Thymus (tissue), 14 donors: ENCODE measurements at places on chromosomes 6 and 20.

GRCh38 chr6:152636609-152637295 is 410 bp downstream of the SYNE1 start:
- no peak for DNase-seq

DNA sequence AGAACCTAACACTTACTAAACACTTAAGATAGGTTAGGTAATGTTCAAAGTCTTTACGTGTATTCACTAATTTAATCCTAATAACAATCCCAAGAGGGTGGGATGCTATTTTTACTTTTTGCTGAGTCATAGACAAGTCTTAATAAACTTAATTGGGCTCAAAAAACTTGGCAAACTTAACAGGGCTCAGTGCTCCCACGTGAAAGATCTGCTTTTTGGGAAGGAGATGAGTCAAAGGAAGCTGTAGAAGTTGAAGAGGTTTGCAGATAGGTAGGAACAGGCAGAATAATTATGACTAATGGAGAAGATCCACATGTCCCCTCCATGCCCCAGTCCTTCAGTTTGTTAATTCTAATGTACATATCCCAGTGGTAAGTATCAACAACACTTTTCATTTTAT is 44.5 kb upstream of the STMND1 start:
- DNase-seq: no peak

DNA sequence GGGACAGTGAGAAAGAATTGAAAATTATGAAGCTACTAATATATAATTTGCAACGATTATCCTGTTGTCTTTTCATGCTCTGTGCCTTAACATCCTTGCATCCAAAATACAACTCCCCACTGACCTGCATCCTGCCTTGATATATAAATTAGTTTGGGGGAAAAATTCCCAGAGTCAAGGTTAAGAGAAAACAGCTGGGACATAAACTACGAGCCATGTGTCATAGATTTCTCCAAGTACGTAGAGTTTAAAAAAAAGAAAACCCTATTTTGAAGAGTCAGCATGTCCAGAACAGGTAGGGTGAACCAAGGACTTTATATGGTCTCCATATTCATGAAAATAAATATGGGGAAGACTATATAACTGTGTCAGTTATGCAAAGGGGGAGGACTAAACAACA is 123.8 kb upstream of the MARCKS start:
- DNase-seq: no peak

DNA sequence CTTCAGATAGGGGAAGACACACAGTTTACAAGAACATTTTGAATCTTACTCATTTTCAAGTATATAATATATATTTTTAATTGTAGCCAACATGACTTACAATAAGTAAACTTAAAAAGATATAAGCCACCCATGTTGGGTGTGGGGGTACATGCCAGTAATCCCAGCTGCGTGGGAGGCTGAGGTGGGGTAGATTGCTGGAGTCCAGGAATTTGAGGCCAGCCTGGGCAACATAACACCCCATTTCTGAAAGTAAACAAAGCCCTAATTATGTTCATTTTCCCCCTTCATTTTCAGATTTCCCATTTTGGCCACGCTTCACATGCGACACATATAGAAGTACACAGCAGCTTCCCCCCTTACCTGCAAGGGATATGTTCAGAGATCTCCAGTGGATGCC is 30.5 kb downstream of the SERPINB6 start:
- DNase-seq: no peak

GRCh38 chr6:88374553-88374952 is 208.4 kb upstream of the CNR1 start:
- DNase-seq: no peak

GRCh38 chr6:40505191-40505810 is 81.9 kb downstream of the LRFN2 start:
- no peak for DNase-seq

- DNase-seq: peak; percentile 60
These were observed 5.2 kb upstream of the BPIFA3 start for GRCh38 chr20:33211817-33212424.

DNA sequence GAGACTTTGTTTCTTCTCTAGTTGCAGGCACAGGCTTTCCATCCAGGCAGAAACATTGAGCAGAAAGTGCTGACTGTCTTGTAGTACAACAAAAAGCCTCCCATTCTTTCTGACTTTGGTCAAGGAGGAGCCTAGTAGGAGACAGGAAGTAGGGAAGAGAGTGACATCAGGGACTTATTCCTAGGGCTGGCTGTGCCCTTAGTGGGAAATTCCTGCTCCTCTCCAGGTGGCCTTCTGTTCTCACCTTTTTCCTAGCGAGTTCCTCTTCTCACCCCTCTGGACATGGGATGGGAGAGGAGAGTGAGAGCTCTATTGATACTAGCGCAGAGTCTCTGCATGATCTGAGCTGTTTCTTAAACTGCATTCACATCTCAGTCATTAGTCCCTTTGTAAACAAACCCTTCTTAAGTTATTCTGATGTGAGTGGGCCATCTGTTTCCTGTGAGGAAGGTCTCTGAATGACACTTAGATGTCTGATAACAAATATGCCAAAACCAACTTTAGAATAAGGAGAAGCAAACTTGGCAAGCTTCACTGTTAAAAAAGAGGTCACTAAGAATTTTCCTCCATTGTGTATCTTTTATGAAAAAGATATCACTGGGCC is 455.0 kb downstream of the GJA1 start:
- DNase-seq: no peak

GRCh38 chr6:106630366-106630765 is 988 bp downstream of the QRSL1 start:
- DNase-seq: peak; percentile 20

GRCh38 chr6:158605266-158605878 is 39.2 kb downstream of the DYNLT1 start:
- no peak for DNase-seq

GRCh38 chr6:34497411-34497810 is 31.5 kb downstream of the PACSIN1 start:
- no peak for DNase-seq

GRCh38 chr20:24808616-24809015 is 140.5 kb upstream of the CST7 start:
- DNase-seq: no peak

- DNase-seq: no peak
These were observed 35.7 kb downstream of the EPB41L2 start for GRCh38 chr6:131027326-131027725.

GRCh38 chr20:10662661-10663458 is 10.9 kb downstream of the JAG1 start:
- no peak for DNase-seq

- DNase-seq: no peak
These were observed 6.0 kb downstream of the PCMT1 start for GRCh38 chr6:149755300-149756260.

GRCh38 chr6:136920671-136921380 is 1.3 kb upstream of the SLC35D3 start:
- no peak for DNase-seq

DNA sequence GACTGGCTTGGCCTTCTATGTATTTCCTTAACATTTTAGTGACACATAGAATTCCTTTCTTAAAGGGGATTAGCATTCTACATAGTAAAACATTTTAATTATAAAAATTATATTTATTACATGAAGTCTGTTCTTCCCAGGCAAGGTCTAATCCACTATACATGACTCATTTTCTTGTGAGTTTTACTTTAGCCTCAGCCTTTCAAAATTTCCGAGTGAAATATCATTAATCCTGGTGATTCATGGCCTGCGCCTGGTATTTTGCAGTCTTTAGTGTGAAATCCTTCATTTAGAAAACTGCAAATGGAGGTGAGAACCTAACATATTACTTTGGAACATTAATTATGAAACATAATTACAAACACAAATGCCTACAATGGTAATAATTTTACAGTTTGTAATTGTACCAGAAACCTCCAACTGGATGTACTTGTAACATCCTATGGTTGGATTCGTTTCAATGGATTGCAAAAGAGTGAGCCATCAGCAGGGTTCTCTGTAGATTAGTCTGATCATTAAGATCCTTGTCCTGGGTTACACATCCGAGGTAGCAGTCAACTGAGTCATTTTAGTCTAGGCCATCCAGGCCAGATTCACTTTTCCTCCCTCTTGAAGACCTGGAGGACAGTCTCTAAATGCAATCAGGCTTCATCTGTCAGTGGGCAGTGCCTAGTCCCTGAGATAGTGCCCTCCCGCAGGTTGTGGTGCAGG is 272.0 kb downstream of the PACRG start:
- no peak for DNase-seq

- no peak for DNase-seq
These were observed 47.0 kb downstream of the COL19A1 start for GRCh38 chr6:69913361-69913760.

DNA sequence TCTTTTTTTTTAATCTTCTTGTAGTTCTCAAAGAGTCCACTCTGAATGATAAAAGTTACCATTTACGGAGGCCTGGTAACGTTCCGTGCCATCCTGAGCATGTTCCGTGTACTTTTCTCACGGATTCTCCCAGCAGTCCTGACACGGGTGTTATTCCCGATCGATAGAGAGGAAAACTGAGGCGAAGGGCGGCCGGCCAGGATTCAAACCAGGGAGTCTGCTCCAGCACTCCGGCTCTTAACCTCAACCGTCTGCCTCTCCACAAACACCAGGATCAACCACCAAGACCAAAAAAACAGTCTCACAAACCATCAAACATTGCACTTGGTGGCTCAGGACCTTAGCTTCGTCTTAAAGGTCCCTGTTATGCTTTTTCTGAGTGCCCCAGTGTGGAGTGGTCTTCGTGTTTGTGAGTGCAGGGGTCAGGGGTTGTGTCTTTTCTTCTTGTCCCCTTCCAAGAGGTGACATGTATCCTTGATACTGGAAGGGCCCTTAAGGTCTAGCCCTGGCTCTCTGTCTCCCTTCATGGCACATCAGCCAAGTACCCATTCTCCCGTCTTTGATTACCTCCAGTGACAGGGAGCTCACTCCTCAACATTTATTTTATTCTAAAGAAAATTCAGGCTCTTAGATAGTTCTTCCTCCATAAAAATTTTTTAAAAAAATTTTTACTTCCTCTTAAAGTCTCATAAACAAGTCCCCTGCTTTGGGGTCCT is 35.1 kb downstream of the SRC start:
- DNase-seq: no peak

DNA sequence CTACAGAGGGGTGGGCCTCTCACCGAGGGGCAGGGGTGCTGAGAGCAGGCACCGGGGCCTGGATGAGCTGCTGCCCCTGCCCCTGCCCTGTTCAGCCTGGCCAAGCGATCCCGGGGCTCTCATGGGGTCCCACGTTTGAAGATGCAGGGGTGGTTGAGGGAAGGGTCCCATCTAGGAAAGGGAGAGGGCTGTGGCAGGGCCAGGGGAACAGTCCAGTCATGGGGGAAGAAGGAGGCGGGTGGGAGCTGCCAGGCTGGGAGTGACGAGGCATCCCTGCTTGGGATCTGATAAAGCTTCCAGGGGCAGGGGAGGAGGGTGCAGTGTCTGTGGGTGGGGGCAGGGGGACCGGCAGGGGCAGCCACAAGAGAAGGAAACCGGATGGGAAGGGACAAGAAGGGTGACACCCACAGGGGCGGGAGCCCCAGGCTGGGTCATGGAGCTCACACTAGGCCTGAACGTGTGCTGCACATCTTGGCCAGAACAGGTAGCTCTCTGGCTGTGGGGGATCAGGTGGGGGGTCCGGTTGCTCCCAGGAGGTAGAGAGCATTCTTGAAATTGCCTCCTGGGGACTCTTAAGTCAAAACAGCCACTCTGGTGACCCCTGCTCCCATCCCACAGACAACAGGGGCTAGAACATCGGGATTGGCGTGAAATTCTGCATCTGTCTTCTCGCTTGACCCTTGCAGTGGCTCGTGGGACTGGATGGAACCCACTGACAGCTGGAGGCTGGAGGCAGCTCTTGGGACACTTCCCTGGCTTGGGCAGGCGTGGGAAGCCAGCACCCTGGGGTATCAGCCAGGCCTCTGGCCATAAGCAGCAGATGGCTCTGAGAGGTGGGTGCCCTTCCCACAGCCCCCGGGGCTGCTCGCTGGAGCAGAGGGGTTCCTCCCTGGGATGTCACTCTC is 58.0 kb upstream of the GATA5 start:
- DNase-seq: no peak

- DNase-seq: no peak
These were observed 51.2 kb upstream of the SLC22A1 start for GRCh38 chr6:160070427-160070826.

- no peak for DNase-seq
These were observed 59.2 kb upstream of the POU3F2 start for GRCh38 chr6:98775205-98775604.

DNA sequence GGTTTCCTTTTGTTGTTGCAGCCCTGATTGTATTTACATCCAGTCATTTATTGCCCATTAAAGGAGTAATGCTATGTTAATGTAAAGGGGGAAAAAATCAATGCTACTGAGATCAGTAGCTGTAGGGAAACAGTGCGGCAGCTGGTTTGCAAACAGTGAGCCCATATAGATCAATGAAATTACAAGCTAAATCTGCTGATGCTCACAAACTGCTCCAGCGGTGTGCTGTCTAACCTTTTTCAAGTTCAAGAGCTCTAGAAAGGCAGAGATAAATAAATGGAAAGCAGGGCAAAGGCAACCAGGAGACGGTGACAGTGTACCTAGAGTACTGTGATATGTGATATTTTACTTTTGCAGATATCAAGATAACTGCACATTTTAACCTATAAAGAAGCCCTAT is 449.0 kb upstream of the MMS22L start:
- no peak for DNase-seq

- DNase-seq: no peak
These were observed 30.0 kb upstream of the PHACTR3 start for GRCh38 chr20:59574308-59574707.

DNA sequence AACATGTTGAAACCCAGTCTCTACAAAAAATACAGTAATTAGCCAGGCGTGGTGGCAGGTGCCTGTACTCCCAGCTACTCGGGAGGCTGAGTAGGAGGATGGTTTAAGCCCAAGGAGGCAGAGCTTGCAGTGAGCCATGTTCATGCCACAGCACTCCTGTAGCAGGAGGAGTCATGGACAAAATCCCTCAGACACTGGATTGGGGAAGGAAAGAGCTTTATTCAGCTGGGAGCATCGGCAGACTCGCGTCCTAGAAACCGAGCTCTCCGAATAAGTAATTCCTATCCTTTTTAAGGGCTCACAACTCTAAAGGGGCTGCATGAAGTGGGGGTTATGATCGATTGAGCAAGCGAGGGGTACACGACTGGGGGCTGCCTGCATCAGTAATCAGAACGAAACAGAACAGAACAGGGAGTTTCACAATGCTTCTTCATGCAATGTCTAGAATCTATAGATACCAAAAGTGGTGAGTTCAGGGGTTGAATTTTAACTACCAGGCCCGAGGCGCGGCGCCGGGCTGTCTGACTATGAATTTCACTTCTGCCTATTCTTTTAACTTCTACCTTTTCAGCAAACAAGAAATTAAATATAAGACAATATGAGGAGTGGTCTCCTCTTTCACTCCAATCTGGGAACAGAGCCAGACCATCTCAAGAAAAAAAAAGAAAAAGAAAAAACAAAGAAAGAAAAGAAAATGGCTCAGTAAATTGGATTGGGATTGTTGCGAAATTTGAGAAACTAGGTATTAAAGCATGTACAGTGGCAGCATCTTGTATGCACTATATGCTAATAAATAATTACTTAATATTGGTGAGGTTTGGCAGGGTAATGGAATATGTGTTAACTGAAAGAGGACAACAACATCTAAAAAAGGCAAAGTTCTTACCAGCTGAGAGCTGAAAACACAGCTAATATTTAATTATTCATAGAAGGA is 23.6 kb downstream of the HMGN4 start:
- no peak for DNase-seq

- DNase-seq: no peak
These were observed 67.9 kb downstream of the TRMT11 start for GRCh38 chr6:126054258-126054702.

GRCh38 chr6:109429496-109429895 is 10.9 kb downstream of the PPIL6 start:
- no peak for DNase-seq

- DNase-seq: peak; percentile 27
These were observed 275.8 kb upstream of the PRDM1 start for GRCh38 chr6:105810105-105810921.

- DNase-seq: peak; percentile 30
These were observed 56.2 kb upstream of the EPB41L1 start for GRCh38 chr20:36098364-36098763.
